ENCODE measurements at places on chromosomes 11 and 22.

GRCh38 chr11:2664376-2664775 is 35.4 kb downstream of the KCNQ1OT1 start:
- no peak for DNase-seq

GRCh38 chr11:59678118-59678812 is 9.4 kb upstream of the PATL1 start:
- DNase-seq: no peak

- no peak for DNase-seq
These were observed 132.4 kb upstream of the CHORDC1 start for GRCh38 chr11:90355200-90355599.

DNA sequence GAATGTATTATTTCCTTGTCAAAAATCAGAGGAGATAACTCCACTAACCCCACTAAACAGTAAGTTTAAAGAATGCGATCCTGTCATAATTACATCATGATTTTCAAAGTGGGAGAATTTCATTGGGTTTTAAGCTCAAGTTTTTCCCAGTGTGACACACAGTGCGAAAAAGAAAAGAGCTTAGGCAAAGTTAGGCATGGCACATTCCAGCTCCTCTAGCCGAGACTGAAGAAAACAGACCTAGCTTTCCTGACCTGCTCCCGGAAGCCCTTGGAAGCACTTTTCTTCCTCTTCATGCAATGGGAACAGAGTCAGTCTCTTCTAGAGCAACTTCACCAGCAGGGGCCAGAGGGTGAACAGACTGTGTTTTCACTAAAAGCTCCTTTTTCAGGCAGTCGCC is 76.6 kb upstream of the AKIP1 start:
- no peak for DNase-seq
